HuH-7 (cell line): ENCODE measurements at places on chromosomes 5 and 9.
A peak's percentile ranks its signal among the peaks of the same experiment; 100 is the strongest.

GRCh38 chr5:150114773-150115408, 28.5 kb upstream of the CSF1R start:
- no peak for DNase-seq

DNA sequence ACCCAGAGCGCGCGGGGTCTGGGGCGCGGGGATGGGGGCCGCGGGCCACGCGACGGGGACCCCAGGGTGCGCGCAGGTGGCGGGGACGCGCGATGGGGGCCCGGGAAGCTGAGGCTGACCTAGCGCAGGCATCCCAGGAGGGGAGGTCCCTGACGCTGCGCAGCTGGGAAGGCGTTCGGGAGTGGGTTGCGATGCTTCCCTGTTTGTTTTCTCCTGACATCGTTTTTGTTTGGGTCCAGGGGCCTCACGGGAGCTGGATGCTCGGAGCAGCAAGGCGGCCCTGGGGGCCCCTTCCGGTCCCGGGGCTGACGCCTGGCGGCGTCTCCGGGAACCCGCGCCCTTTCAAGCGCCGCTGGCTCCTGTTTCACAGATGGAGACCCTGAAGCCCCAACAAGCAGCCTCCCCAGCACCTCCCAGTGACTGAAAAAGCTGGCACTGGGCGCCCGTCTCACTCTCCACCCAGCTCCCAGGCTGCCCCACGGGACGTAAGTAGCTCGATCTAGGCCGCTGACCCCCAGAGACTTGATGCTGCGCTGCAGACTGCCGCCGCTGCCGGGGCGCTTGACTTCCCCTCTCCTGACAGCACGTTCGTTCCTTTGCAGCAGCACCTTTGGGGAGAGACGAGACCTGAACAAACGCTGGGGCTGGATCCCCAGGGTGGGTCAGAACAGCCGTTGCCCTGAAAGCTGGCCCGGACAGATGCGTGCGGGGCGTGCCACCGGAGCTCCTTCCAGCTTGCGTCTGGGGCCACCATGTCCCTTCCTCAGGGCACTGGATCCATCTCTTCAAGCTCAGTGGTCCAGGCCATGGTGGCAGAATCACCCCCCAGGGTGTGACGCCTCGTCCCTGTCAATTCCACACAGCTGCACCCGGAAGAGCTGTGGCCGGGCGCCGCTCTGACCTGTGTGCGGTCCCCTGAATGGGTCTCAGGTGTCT, 593 bp downstream of the BRD3OS start:
- DNase-seq: peak; percentile 56

DNA sequence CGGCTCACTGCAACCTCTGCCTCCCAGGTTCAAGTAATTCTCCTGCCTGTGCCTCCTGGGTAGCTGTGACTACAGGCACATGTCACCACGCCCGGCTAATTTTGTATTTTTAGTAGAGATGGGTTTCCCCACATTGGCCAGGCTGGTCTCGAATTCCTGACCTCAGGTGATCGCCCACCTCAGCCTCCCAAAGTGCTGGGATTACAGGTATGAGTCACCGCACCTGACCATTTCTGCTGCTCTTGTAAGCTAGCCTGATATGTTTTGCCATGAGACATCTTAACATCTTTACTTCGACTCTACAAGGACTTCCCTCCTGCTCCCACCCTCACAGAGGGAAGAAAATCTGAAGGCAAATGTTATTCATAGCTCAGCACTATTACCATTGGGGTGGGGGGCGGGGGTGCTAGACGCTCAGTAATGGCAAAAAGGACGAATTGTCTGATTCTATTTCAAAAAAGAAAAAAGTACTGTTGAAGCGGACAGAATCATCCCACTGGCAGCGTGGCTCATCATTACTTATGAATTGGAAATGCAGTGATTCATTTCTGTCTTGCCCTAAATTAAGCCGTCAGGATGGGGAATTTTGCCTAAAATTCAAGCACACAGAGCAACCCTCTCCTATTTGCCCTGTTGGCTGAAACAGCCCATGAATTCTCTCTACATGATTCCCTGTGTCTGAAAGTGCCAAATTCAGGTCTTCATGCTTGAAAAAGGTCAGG, 46.4 kb upstream of the WWC1 start:
- DNase-seq: no peak

GRCh38 chr5:87137283-87137682, 130.4 kb upstream of the RASA1 start:
- DNase-seq: no peak

GRCh38 chr5:76692651-76693050, 23.3 kb upstream of the F2R start:
- no peak for DNase-seq

DNA sequence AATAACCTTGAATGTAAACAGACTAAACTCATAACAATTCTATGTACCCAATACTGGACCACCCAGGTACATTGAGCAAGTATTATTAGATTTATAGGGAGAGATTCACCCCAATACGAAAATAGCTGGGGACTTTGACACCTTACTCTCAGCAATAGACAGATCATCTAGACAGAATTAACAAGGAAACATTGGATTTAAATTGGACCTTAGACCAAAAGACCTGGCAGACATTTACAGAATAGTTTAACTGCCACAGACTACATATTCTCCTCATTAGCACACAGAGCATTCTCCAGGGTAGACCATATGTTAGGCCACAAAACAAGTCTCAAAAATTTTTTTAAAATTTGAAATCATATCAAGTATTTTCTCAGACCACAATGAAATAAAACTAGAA, 397.4 kb downstream of the PIK3R1 start:
- no peak for DNase-seq

DNA sequence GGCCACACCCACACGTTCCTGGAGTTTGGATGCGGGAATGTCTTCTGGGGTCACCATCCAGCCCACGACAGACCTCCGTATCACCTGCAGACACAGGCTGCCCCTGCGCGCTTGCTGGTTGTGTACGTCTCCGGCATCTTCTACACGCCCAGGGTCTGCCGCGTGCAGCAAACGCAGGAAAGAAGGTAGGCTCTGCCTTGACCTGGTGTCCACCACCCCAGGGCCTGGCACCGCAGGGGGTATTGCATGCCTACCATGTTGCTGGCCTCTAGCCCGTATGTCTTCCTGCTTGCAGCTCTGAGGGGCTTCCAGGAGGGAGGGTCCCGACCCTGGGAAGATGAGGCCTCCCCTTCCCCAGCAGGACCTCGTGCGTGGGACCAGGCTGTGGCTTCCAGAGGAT, 298.8 kb upstream of the IRX4 start:
- DNase-seq: no peak

GRCh38 chr5:80059354-80059980, 24.3 kb downstream of the THBS4 start:
- no peak for DNase-seq

GRCh38 chr5:95741458-95741857, 10.3 kb downstream of the RHOBTB3 start:
- DNase-seq: no peak

GRCh38 chr5:133235696-133236426, 184.0 kb downstream of the HSPA4 start:
- DNase-seq: no peak

- no peak for DNase-seq
Measured at GRCh38 chr9:77817590-77818311, 169.6 kb upstream of the GNA14 start.

DNA sequence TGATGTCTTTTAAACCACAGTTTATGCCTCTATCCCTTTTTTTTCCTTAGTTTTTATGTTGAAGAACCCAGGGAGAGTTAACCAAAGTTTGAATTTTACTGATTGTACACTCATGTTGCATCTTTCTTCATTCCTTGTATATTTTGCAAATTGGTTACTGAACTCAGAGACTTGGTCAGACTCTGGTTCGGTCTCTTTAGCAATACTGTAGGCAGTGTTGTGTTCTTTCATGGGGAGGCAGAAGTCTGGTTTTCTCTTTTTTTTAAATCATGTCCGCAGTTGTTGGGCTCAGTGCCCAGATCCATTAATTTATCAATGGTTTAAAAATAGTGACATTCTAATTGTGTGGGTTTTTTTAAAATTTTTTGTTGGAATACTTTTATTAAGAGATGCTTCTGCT, 23.4 kb downstream of the UBE2R2 start:
- DNase-seq: no peak

DNA sequence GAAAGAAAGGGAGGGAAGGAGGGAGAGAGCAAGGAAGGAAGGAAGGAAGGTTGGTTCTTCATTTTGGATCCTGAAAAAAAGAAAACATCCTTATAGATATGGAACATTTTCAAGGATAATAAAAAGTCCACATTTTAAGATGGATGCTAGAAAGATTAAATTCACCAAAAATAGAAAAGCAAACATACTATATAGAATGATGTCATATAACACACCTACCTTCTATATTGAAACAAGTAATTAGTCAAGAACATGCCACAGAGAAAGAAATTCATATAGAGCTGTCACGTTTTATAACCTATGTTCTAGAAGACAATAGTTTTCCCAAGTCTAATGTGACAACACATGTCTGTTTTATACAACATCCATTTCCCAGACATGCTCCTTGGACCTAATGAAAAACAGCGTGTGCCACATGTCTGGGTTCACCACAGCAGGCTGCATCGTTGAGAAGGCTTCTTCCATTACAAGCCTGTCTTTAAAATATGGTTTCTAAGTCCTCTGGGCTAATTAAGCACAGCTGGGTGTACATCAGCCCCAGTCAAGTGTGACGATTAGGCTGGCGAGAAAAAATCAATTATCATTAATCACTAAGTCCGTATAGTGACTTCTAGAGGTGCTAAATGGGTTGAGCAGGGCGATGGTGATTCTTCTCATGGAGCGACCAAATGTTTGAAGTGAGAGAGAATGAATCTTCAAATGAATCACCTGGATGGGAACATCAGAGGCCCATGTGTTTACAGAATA, 301.8 kb downstream of the TLE1 start:
- no peak for DNase-seq

GRCh38 chr5:157059093-157059539, at the start of gene HAVCR1:
Gene HAVCR1, minus strand, starts transcription at chr5:157059116. Its CDS starts 1,173 bp downstream, at chr5:157057943.
- DNase-seq: peak; percentile 55

DNA sequence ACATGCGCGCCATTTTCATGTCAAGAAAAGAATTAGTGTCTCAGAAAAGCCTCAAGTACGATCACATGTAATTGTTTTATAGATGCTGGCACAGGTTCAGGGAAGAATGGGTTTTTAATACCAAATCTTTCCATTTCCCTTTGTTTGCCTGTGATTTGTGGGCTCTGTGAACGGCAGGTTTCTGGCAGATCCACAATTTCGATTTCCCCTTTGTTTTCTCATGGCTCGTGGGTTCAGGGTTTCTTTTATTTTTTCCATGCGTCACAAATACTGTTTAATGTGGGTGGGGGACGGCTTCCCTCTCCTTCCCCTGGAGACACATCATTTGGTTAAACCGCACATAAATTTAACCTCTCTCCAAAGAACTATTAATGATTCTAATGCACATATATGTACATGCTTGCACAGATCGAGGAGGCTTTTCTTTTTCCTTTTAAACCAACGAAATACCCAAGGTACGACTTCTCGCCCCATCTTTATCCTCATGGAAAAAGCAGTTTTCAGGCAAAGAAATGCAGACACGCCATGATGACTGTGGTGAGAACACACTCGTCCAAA, 195.9 kb downstream of the SLIT3 start:
- no peak for DNase-seq

- DNase-seq: no peak
Measured at GRCh38 chr5:165127941-165128340, 1622.5 kb downstream of the MAT2B start.

- DNase-seq: peak; percentile 23
Measured at GRCh38 chr9:83061990-83062650, 822 bp downstream of the RASEF start.

GRCh38 chr5:120644516-120644915, 180.4 kb downstream of the PRR16 start:
- DNase-seq: no peak

DNA sequence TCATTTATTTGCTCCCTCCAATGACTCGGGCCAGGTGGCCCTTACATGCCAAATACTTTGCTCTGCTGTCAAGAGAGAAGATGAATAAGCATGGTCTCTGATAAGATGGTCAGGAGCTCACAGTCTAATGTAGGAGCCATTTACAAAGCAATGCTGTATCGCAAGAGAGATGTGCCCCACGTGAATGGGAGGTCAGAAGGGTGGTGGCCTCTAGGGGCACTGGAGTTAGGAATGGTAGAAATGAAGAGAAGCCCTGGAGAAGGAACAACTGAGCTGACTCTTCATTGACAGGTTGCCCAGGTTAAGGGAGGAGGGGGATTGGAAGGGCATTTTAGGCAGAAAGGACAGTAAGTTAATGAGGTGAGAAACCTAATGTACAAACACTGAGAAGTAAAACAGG, 286.5 kb downstream of the KCTD16 start:
- no peak for DNase-seq

DNA sequence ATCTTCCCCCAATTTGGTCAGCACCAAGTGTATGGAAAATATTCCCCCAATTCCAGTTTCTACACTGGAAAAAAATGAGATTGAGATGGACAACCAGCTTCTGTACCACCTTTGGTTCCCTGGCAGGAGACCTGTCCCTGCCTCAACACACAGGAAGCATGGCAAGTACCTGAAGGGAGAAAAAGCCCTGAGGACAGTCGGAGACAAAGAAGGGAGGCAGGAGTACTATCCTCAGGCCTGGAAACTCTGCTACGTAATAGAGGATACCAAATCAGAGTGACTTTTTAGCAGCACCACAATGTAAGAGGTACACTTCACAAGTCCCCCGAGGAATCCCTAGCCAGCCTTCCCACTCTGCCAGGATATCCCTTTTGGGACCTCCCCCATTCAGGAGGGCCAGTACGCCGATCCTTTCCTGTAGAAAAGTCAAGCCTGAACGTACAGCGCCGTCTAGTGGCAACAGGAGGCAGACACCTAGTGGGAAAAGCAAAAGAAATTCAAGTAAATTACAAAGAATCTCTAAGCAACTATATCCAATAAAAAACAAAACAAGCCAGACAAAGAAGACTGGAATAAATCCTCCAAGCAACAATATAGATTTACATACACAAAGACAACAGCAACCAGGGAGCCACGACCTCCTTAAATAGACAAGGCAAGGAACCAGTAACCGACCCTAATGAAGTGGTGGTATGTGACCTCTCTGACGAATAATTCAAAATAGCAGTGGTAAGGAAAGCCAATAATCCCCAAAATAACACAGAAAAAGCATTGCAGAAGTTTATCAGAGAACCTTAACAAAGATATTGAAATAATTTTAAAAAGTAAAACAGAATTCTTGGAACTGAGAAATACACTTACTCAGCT, 63.3 kb upstream of the SLCO6A1 start:
- DNase-seq: peak; percentile 12
